ENCODE measurements at places on chromosomes 3 and 15.
A peak's percentile ranks its signal among the peaks of the same experiment; 100 is the strongest.

DNA sequence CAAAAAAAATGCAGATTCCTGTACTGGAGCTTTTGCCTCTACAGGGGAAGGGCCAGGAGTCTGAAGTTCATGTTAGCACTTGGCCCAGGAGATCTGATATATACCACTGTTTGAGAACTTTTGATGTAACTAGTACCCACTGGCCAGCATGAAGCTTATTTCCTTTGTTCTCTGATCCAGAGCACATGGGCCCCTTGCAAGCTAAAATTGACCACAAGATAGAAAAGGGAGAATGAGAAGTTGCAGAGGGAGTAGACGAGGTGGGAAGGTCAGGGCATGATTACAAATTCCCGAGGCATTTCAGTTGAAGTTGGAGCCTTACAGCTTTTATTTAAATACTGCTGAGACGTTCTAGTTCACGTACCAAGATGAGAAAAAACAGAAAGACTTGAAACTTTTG lies 28.2 kb downstream of the TGM4 start:
- no peak for DNase-seq

DNA sequence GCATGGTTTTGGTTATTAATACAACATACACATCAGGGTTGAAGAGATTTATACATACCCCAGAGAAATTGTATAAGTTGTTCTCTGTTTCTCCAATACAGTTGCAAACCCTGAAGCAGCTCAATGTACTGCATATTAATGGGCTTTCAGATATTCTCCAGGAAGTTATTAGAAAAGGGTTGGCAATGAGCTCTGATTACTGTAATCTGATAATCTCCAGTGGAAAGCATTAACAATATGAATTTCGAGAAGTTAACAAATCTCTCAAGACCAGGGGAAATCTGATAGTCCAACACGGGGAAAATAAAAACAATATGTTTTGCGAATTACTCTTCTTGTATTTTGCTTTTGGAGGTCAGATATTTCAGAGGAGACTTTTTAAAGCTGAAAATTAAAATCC lies 950.1 kb downstream of the TBL1XR1 start:
- no peak for DNase-seq

- DNase-seq: no peak
These were observed 134.1 kb downstream of the LRRK1 start for GRCh38 chr15:101053261-101053660.

DNA sequence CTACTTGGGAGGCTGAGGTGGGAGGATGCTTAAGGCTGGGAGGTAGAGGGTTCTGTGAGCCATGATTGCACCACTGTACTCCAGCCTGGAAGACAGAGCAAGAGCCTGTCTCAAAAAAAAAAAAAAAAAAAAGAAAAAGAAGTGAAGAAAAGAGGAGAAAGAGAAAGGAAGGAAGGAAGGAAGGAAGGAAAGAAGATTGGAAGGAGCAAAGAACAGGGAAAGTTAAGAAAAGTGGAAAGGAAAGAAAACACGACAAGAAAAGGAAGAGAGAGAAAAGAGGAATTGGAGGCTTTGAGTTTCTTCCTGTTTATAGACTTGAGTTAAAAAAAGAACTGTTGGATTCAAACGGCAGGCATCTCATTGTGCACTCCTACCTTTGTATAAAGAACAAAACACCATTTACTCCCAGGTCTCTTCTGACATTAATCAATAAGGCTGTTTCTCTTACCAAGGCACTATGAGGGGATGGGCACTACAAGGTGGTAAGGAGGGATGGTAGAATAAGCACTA lies 73.5 kb downstream of the EDEM1 start:
- no peak for DNase-seq

DNA sequence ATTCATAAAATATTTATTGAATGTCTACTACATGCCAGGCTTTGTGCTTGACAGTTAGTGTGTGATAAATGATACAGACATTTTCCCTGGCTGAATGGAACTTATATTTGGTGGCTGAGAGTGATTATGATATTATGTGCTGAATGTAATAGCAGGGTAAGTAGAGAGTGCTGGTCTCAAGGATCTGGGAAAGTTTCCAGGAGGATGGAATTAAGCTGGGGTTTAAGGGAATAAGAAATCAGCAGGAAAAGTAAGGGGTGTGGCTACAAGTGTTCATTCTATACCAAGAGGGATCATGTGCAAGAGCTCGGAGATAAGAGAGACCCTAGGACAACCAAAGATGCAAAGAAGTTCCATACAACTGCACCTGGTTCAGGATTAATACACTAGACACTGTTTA lies 500.1 kb upstream of the CFAP20DC start:
- no peak for DNase-seq

GRCh38 chr3:150825192-150825915 lies 62.4 kb upstream of the SIAH2 start:
- no peak for DNase-seq

DNA sequence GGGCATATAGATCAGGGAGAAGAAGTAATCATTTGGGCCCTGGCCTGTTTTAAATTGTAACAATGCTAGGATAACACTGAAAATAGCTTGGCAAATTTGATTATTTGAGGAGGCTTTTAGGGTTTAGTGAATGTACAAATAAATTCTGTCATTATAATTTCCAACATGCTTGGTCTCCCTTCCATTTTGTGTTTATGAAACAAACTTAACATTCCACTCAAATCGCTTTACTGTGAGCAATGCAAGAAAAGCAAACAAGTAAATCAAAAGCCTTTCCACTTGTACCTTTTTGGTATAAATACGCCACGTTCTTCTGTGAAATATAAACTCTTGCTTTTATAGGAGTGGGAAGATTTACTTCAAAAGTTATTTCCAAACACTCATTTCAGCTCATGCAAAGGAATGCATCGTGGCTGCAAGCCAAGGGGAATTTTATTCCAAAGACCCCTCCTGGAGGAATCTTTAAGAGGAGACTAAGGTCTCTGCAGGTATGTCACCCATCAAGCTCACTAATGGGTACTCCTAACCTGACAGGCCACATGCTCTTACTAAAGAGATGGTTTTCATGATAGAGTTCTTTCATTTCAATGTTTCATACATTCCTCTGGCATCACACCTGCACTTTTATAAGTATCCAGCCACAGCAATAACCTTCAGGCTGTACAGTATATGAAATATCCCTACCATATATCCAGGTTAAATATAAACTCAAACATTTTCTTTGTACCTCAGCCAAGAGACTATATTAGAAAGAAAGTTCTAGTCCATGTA lies 115.2 kb downstream of the P3H2 start:
- DNase-seq: no peak

GRCh38 chr15:36737430-36737891 lies 158.0 kb downstream of the CDIN1 start:
- no peak for DNase-seq

GRCh38 chr15:84654689-84655453 lies 788 bp upstream of the WDR73 start:
- peak; percentile 88 for DNase-seq

DNA sequence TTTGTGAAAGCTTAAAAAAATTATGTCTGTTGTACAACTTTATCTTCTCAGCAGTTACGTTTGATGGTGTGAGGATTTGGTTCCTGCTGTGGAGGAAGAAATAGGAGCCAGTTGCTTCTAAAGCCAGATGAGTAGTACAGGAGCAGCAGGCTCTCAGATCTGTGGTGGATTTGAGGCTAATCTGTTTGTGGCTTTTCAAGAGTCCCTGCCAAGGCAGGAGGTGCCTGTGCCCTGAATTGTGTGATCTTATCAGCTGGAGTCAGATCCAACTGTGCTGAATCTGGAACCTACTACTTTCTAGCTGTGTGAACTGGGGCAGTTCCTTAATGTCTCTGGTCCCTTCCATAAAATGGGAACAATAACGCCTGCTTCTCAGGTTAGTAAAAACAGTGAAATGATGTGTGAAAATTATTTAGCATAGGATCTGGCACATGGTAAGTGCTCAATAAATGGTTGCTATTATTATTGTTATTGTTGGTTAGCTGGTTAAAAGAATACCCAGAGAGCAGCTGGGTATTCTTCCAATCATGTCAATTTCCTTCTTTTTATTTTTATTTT lies 7.7 kb downstream of the CLDN11 start:
- no peak for DNase-seq

DNA sequence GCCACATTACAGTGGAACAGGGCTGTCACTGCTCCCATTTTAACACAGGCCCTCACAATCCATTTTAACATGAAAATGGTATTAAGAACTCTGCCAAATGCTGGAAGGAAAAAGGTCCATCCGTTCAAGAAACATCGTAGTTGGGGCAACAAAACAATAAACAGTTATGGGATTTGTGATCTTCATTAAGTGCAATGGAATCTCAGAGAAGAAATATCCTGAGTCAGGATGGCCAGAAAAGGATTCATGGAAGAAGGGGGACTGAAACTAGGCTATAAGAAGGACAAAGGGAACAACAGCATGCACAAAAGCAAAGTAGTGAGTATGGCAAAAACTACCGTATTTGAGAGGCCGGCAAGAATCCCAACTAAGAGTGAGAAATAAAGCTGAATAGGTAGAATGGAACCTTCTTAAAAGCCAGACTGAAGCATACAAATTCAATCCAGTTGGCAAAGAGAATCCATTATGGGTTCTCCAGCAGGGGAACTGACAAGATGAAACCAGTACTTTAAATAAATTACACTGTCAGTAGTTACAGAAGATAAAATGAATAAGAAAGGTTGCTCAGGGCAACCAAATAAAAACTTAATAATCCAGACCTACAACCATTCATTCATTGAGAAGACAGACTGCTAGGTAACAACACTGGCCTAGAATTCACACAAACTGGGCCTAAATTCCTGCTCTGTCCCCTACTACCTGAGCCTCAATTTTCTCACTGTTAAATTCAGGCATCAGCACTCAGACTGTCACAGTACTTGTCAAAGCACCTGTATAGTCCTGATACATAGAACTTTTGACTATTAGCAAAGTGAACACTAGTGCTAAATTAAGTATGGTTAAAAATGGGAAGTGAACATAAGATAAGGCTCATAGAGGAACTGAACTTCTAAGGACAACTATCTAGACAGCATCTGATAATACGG lies 6.3 kb downstream of the TBL1XR1 start:
- DNase-seq: no peak

- DNase-seq: no peak
These were observed 313.4 kb upstream of the STT3B start for GRCh38 chr3:31219131-31219843.

DNA sequence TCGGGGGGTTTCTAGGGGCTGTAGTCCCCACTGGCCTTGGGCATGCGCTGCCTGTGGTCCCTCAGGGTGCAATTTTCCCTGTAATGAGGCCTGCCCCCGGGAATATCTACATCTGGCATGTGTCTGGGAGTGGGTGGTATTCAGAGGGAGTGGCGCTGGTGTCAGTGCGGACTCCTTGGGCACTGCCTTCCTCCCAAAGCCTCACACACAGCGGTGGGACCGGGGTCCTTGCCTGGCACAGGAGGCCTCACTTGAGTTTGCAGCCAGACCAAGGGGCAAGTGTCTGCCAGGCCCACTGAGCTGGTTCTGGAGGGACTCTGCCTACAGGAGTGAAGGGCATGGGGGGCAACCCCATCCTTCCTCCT lies 53.5 kb upstream of the PCSK6 start:
- DNase-seq: no peak

- DNase-seq: no peak
These were observed 179.8 kb upstream of the SLC2A2 start for GRCh38 chr3:171206283-171206682.
